ENCODE measurements at places on chromosomes 2 and 18.
A peak's percentile ranks its signal among the peaks of the same experiment; 100 is the strongest.

DNA sequence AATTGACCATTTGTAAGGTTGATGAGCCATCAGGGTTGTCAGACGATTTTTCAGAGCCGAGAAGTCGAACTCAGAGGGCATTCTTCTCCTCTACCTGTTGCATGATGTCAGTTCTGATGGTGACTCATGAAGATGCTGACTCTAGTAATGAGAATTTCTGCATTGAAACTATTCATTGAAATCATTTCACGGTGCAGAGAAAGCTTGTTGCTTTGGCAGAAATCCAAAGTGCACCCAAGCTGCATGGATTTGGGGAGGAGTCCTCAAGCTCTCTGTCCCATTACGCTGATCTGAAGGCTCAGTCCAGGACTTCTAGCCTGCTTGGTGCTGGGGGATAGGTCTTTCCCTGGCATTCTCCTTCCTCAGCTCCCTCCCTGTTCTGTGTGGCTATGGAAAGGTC, 125.7 kb upstream of the PXDN start:
- no peak for DNase-seq

- DNase-seq = no peak
Observed at GRCh38 chr2:136251197-136251884, 133.4 kb upstream of the CXCR4 start.

GRCh38 chr18:44943311-44943881, 262.7 kb downstream of the SETBP1 start:
- DNase-seq = no peak

DNA sequence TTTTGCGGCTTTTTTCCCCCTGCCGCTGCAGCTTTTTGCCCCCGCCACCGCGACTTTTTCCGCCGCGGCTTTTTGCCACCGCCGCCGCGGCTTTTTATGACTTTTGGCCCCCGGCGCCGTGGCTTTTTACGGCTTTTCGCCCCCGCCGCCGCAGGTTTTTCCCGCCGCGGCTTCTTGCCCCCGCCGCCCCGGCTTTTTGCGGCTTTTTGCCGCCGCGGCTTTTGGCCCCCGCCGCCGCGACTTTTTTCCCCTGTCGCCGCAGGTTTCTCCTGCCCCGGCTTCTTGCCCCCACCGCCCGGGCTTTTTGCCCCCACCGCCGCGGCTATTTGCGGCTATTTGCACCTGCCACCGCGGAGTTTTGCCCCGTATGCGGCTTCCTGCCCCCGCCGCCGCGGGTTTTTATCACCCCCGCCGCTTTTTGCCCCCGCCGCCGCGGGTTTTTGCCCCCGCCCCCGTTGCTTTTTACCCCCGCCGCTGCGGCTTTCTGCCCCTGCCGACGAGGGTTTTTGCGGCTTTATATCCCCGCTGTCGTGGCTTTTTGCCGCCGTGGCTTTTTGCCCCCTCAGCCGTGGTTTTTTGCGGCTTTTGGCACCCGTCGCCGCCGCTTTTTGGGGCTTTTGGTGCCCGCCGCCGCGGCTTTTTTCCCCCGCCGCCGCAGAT, 2750.9 kb downstream of the RPIA start:
- peak; percentile 22 for DNase-seq

DNA sequence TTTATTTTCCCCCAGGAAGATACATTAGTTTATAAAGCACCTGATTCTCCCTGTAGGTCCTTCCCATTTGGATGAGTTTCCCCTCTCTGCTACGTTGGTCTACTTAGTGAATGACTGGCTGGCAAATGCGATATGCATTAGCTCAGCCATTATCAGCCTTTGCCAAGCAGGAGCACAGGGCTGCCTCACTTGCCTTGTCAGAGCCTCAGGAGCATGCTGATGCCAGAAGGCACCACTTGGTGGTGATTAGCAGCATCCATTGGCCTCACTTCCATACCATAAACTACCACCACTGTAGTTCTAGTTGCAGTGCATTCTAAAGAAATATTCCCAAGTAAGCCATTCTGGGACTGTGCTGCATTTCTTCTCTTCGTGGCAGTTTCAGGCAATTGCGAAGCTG, 442.8 kb upstream of the CHST9 start:
- DNase-seq = no peak

GRCh38 chr2:31232586-31232985, 1.4 kb upstream of the EHD3 start:
- no peak for DNase-seq

DNA sequence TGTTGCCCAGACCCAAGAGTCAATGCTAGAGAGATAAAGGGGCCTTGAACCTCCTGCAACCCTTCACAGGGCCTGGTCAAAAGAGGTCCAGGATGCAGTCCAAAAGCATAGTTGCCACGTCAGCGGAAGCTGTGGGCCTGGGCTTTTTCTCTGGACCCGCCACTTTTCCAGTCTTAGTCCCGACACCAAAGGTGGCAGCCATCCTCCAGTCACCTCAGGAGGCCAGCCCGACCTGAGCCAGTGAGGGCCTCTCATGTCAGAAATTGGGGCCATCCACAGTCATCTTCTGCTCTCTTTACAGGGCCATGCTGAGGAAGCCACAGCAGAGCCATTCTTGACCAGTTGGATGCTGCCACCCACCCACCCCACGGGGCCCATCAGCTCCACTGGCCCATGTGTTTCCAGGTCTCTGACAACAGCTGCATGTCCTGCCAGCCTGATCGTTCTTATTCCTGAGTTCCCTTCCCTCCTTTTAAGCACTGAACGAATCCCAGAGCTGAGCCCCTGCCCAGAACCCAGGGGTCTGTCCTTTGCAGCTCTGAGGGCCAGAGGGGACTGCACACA, 34.1 kb upstream of the KLHL29 start:
- DNase-seq = no peak

DNA sequence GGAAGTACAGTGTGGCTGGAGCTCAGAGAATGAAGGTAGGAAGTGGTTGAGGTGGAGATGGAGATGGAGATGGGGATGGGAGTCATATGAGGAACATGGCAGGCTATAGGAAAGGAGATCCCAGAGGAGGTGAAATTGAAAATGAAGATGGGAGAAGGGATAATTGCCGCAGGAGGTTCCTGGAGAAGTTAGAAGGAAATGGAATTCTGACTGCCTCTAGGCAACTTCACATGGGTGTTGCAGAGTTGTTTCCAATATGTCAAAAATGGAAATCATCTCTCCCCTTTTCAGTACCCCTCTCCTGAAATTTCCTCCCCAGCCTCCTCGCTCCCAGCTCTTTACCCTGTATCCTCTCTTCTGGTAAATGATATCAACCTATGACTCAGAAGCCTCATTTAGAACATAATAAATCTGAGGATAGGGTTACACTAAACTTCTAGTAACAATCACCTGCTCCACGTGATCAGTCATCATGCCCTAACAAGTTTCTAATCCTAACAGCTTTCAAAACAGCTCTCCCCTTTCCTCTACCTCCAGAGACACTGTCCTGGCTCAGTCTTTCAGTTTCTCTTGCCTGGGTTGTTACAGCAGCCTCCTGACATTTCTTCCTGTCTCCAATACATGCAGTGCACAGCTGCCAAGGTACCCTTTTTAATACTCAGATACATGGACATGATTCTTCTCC, 201.9 kb upstream of the RBMS1 start:
- no peak for DNase-seq

GRCh38 chr18:59833785-59834184, 66.0 kb upstream of the PMAIP1 start:
- DNase-seq = no peak

- DNase-seq = no peak
Observed at GRCh38 chr2:289362-290089, 1.6 kb upstream of the ALKAL2 start.

DNA sequence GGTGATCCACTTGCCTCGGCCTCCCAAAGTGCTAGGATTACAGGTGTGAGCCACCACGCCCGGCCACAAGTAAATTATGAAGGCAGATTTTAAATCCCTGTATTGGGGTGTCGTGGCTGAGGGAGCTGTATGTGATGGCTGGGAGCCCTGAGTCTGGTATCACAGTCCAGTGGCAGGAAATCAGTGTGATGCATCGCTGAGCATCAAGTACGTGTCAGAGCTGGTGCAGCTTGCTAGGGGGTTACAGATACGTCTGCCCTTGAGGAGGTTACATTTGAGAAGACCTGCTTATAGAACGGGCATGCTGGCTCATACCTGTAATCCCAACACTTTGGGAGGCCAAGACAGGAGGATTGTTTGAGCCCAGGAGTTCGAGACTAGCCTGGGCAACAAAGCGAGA, 4.3 kb downstream of the ENOSF1 start:
- DNase-seq = no peak

DNA sequence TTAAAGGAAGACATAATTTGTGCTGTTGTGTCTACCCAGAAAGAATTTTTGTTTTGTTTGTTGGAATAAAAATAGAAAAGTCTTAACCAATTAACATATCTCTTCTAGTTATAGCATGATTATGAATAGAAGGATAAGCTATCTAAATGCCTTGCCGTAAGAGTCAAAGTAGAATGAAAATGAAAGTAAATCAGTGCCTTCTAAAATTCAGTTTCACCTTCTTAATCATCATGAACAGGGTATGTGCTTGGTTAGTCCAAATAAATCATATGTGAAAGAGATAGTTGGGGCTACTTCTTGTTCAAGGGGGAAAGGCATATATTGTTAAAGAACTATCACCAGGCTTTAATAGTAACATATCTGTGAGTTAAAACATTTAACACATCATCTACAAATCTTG, 91.5 kb downstream of the GULP1 start:
- DNase-seq = no peak

DNA sequence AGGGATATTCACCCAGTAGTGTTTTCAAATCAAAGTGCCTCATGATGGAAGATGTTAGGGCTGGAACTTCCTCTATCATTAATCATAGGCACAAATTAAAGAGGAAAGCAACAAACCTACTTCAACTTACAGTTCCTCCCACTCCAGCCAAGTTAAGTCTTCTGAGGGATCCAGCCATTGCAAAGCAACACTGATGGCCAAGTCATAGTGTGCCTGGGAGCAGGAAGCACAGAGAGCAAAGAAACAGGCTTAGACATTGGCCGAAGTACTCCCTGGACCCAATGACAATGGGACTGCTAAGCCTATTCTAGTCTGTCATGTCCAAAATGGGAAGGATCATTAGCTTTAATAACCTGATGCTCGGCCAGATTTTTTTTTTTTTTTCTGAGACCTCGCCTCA, 7.0 kb downstream of the C2orf80 start:
- DNase-seq = no peak

GRCh38 chr2:224668123-224668909, 47.8 kb downstream of the CCDC195 start:
- no peak for DNase-seq

DNA sequence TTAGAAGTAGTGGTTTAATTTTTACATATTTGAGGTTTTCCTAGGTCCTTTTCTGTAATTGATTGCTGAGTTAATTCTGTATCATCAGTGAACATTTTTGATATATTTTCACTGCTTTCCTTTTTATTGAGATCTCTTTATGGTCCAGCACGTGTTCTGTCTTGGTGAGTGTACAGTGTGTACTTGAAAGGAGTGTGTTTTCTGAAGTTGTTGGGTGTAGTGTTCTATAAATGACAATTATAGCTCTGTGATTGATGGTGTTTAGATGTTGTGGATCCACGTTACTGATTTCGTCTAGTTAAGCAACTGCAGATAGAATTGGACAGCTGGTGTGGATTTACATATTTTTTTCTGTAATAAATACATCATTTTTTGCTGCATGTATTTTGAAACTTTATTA, 32.7 kb downstream of the AGFG1 start:
- no peak for DNase-seq

- no peak for DNase-seq
Observed at GRCh38 chr2:102122909-102123308, 19.6 kb upstream of the IL1R1 start.

DNA sequence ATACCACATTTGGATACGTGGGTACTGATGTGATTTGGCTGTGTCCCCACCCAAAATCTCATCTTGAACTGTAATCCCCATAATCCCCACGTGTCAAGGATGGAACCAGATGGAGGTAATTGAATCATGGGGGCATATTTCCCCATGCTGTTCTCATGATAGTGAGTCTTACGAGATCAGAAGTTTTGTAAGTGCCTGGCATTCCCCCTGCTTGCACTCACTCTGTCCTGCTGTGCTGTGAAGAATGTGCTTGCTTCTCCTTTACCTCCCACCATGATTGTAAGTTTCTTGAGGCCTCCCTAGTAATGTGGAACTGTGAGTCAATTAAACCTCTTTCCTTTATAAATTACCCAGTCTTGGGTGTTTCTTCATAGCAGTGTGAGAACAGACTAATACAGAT, 70.3 kb downstream of the CHST9 start:
- DNase-seq = no peak

- DNase-seq = peak; percentile 31
Observed at GRCh38 chr2:37376421-37377186, 32.2 kb downstream of the QPCT start.

GRCh38 chr2:163595028-163595427, 140.8 kb downstream of the FIGN start:
- DNase-seq = no peak

DNA sequence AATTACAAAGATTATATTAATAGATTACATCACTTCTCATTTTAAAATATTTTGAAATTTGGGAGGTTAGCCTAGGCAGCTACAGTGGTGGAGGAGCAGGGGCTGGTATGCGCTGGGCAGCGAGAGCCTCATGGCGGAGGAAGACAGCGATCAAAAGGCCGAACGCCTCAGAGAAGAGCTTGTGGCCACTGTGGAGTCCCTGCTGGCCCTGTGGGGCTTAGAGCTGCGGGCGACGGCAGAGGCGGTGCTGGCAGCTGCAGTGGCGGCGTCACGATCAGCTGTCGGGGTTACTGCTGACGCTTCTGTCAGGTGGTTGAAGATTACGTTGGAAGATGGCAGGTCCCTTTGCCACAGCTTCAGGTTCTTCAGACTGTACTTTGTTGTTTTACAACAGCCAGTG, 87.4 kb downstream of the ROCK2 start:
- DNase-seq = no peak

DNA sequence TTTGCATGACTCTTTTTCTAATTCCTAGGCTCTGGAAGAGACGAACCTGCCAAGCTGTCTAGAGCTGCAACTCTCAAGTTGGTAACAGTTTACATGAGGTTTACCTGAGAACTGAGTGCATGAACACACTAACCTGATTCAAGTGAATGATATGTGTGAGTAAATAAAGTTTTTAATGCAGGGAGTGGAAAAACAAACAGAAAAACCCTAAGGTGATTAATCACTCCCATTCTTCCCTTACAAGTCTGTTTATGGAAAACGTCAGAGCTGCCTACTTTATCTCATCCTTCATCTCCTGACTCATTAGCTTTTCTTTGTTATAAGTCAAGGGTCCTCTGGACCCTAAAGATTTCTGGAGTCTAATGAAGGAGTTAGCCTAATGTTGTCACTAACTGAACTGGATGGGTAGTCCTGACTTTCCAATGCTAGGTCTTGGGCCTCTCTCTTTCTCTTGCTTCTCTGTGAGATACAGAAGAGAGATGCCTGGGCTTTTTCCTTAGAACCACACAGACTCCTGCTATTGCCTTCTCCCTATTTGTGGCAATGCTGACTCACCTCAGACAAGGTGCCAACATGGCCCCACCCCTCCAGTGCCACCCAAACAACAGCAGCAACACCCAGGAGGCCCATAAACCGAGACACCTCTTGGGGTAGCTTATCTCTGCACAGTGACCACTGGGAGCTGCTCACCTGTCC, 952.4 kb downstream of the EPHA4 start:
- DNase-seq = no peak

Data from GM12892 (cell line).